ENCODE measurements at places on chromosomes 3 and 15.

DNA sequence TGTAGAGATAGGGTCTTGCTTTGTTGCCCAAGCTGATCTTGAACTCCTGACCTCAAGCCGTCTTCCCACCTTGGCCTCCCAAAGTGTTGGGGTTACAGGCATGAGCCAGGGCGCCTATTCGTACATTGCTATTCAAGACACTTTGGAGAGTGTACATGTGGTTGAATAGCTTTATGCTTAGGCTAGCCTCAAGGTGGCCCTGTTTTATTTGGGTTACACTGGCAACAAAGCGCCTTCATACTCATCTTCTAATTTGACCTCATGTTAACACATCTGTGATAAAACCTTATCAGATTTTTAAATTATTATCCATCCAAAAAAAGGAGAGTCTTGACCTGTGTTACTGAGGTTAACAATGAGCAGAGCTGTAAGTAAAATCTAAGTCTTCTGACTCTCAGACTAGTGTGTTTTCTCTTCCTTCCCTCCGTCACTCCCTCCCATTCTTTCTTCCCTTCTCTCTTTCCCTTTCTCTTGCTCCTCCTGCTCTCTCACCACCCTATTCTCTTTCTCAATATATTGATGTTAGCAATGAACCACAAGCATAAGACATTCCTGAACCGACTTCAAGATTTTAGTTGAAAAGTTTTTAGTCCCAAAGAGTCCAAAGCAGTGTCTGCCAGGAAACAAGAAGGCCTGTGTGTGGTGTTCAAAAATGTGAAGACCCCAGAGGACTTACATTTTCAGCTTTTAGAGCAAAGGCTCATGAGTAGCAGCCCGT, 603.7 kb upstream of the CFAP20DC start:
- no peak for DNase-seq

DNA sequence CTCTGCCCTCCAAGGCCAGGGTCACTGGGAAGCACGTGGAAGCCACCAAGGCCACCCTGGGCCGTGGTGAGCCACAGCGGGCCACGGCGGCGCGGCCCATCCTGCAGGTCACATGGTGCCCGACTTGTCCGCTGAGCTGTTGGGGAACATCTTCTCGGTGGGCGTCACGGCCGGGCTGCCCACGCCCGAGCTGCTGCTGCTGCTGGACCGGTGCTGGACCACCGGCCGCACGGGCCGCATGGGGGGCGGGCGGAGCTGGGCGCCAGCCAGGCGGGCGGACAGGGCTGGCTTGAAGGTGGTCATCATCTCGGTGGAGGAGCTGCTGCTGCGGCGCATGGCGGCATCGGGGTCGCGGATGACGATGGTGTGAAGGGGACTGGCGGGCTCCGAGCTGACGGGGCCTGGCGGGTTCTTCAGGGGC, 22.1 kb upstream of the RAD18 start:
- no peak for DNase-seq

GRCh38 chr3:50602595-50603191, 8.9 kb downstream of the CISH start:
- DNase-seq = no peak

DNA sequence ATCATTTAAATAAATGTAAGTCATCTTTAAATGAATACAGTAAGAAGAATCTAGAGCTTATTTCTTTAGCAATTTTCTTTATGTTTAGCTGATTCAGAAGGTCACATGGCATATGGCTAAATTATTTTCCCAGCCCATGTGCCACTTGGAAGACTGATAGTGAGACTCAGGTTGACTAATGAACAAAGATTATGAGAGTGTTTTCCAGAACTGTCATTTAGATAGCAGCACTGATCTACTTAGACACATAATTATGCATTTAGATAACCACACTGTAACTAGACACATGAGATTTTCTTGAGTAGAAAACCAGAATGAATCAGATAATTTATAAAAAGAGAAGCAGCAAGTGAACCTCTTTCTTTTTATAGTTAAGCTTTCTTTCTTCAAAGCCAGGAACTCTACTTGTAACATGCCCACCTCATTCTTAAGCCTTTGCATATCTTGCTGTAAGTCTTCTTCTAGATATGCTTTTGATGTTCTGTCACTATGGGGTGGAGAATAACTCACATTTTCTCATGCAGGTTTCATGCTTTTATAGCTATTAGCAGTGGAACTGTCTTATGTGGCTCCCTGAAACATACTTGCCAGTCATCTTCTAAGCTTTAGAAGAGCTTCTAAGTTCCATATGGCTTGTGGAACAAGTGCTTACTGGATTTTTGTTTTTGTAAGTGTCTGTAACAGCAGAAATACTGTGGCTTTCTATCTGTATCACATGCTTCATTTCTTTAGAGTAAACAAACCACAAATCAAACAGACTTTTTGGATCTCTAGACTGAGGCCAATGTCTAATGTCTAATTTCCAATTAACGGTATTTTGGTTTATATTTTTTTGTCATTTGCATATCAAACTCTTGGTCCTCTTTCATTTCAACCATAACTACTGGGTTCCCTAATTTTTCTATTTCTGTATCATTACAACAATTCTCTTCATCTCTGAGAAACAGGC, 101.4 kb downstream of the LMLN start:
- DNase-seq = no peak

GRCh38 chr15:47473832-47474231, 243.5 kb upstream of the SEMA6D start:
- DNase-seq = peak; percentile 67

- no peak for DNase-seq
Measured at GRCh38 chr15:46921891-46922290, 795.4 kb upstream of the SEMA6D start.

DNA sequence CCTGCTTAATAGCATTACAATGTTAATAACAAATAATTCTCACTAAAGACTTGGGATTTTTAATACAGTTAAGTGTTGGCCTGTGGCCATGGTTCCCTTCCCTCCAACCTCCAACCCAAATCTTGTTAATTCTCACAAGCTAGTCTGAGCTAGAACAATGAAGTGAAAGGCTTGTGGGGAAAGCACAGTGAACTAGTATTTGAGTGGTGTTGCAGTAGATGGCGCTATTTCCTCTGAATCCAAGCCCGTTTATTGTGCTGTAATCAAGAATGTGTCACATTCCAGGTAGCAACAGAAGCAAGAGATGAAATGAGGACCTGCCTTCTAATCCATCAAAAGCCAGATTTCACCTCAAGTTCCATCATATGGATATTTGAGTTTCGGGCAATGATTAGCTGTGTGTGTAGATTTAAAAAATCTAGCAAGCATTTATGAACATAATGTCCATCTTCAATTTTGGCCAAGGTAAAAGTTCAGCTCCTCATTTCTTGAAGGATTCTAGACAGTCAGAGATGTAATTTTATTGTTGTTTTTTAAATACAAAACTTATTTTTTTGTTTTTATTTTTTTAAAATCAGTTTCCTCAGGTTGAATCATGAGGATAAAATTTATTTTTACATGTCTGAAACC, 160.7 kb downstream of the SQOR start:
- peak; percentile 11 for DNase-seq

GRCh38 chr15:68241088-68241935, 11.8 kb upstream of the CLN6 start:
- DNase-seq = no peak

DNA sequence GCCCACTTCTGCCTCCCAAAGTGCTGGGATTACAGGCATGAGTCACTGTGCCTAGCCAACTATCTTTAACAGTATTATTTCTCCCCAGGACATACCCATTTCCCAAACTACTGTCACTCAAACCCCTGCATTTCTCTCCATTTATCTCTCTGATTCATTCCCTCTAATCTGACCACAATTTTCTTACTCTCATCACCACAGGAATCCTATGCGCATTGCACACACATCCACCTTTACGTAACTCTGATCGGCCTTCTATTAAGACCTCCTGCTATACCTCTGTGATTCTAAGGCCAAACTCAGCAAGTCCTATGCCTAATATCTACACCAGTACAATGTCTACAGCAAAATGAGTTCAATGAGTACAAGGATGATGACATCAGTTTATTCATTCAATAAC, 235.0 kb downstream of the ULK4 start:
- DNase-seq = no peak

GRCh38 chr3:111594781-111595180, 365 bp downstream of the ZBED2 start:
- DNase-seq = no peak

DNA sequence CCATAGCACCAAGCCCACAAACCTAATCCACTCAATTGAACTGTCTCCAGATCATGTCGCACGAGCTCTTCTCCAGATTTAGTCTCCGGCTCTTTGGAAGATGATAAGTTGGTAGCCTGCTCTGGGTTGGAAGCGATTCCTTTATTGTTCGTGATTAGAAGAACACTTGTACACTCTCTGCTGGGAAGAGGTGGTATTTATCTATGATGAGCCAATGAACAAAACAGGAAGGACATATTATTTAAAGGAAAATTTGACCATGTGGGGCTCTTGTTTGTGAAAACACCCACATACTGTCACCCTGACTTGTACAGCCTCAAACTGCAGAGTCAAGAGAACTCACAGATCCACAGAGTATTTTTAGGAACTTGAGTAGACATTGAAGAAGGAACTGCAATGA, 54.4 kb downstream of the MYZAP start:
- no peak for DNase-seq

DNA sequence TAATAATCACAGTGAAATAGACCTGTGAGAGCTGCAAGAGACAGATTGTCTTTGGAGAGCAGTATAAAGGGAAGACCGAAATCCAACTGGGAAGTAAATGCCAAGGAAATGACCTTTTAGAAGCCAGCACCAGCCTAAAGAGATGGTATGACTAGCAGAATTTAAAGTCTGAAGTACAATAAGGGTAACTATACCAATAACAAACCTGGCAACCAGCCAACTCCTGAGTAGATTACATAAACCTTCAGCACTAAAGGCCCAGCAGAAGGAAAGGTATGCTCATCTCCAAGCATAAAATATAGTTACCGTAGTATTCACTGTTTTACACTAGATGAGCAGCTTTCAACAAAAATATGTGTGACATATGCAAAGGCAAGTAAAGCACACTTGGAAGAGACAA, 155.1 kb upstream of the SATB1 start:
- no peak for DNase-seq

- peak; percentile 47 for DNase-seq
Measured at GRCh38 chr3:25856902-25857518, 67.1 kb downstream of the OXSM start.

GRCh38 chr15:29518442-29518841, 248.8 kb upstream of the NSMCE3 start:
- DNase-seq = no peak

DNA sequence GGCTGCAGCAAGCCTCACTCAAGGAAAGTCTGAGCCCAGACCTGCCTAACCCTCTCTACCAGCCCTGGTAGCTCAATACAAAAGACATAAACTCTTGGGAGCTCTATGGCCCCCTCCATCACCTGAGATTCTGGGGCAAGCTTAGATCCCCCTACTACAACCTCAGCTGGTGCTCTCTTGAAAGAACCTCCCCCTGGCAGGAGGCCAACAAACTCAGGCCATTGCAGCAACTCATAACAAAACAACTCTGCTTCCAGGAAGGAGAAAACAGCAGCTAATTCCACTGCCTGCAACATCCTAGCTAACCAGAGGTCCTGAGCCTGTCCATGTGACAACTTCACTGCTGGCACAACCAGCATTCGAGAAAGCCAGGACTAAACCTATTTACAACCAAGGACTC, 169.2 kb downstream of the ROBO1 start:
- no peak for DNase-seq

DNA sequence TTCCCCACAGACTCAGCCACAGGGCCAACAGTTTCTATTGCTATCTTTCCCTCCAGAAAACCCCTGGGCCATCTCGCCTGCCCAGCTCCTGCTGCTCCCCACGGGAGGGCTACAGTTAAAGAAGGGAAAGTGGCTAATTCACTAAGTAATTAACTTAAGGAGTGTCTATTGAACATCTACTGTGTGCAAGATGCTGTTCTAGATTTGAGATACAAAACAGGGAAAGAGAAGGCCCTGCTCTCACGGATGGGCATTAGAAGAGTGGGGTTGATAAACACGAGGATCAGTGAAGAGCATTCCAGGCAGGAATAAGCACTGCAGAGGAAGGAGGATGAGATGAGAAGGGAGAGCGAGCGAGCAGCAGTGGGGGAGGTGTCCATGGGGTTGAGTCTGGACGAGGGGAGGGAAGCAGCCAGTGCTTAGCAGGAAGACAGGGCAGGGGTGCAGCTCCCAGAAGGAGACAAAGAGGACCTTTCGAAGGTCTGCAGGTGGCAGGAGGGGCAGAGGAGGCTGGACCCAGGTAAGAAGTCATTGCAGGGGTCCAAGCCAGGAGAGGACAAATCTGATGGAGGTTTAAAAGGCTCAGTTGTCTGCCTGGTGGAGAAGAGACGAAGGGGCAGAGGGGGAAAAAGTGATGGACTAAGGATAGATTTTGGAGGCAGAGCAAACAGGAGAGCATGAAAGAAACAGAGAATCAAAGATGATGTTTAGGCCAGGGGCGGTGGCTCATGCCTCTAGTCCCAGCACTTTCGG, 64.7 kb downstream of the KLF15 start:
- DNase-seq = no peak

DNA sequence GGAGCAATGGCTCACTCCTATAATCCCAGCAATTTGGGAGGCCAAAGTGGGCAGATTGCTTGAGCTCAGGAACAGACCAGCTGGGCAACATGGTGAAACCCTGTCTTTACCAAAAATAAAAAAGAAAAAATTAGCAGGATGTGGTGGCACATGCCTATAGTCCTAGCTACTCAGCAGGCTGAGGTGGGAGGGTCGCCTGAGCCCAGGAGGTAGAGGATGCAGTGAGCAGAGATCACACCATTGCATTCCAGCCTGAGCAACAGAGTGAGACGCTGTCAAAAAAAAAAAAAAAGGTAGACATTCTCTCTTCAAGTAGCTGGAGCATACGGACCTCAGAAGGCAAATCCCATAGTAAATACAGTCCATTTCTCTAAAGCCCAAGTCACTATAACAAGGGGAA, 7.1 kb upstream of the C3orf80 start:
- DNase-seq = no peak

- DNase-seq = no peak
Measured at GRCh38 chr3:43330981-43331380, 44.6 kb downstream of the SNRK start.

GRCh38 chr15:66139591-66140207, 113.9 kb downstream of the MEGF11 start:
- no peak for DNase-seq

DNA sequence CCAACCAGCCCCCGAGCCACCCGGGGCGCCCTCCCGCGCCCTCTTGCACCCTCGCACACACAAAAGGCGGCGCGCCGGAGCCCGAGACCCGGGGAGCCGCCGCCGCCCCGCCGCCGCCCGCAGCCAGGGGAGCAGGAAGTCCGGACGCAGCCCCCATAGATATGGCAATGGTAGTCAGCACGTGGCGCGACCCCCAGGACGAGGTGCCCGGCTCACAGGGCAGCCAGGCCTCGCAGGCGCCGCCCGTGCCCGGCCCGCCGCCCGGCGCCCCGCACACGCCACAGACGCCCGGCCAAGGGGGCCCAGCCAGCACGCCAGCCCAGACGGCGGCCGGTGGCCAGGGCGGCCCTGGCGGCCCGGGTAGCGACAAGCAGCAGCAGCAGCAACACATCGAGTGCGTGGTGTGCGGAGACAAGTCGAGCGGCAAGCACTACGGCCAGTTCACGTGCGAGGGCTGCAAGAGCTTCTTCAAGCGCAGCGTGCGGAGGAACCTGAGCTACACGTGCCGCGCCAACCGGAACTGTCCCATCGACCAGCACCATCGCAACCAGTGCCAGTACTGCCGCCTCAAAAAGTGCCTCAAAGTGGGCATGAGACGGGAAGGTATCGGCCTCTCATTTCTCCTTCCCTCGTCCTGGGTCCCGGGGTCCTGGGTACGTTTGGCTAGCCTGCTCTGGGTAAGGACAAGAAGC, 1.6 kb downstream of the NR2F2 start:
- no peak for DNase-seq

- DNase-seq = no peak
Measured at GRCh38 chr3:45889337-45889736, 3.0 kb downstream of the CCR9 start.

GRCh38 chr15:74336061-74337005, 31.1 kb downstream of the CYP11A1 start:
- DNase-seq = no peak

Data from globus pallidus (tissue), 1 donor.